ENCODE measurements at places on chromosomes 7 and 10. TPM values are rescaled to one million over a fixed set of nuclear protein-coding genes. Genes with fewer than 3 reads are reported as not detected.

Gene KCNH2
- total RNA-seq: 2.7 TPM

Gene TMEM273
- not detected for total RNA-seq

Gene IRF5
- total RNA-seq: 0.14 TPM

Gene CNPY1
- not detected for total RNA-seq

Gene AOC1
- total RNA-seq: not detected

Gene NUTM2B
- under 0.01 TPM for total RNA-seq

Gene KIAA1217
- total RNA-seq: 7.1 TPM

All from smooth muscle cell of the umbilical artery (primary cell).